ENCODE measurements at places on chromosomes 7 and 10.
A peak's percentile ranks its signal among the peaks of the same experiment; 100 is the strongest.

DNA sequence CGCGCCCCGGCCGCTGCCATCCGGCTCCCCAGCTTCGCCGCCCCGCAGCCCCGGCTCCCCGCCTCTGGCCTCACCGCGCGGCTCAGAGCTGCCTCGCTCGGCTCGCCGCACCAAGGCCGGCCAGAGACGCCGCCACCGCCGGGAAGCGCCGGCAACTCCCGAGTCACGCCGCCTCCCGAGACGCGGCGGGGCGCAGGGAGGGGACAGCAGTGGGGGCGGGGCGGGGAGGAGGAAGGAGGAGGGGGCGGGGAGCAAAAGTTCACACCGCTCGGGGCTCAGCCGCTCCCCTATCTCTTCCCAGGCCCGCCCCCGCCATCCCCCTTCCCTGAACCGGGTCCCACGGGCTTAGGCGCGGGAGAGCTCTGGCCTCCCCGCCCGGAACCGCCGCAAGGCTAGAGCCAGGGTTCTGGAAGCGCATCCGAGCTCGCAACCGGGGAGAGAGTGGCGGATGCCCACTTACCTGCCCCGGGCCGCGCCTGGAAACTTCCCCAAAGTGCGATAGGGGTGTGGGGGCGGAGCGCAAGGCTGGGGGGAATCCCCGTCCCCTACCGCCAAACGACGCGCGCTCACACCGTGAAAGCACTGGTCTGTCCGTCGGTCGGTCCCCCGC lies 1.0 kb downstream of the CHST15 start:
- no peak for DNase-seq

DNA sequence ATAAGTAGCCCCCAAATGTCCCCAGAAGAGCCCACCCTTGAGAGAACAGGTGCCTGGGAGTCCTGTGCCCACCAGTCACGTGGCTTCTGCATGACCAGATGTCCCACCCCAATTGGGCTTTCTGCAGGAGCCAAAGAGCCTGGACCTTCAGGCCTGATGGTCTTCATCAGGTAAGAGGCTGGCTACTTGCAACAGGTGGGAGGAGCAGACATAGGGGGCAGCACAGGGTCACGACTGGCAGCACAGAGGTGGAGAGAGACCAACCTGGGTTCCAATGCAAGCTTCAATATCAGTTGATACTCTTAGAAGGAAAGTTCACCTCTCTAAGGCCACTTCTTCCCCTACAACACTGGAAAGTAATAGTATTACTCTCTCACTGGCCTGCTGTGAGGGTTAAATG lies 288.0 kb downstream of the ELMO1 start:
- no peak for DNase-seq

DNA sequence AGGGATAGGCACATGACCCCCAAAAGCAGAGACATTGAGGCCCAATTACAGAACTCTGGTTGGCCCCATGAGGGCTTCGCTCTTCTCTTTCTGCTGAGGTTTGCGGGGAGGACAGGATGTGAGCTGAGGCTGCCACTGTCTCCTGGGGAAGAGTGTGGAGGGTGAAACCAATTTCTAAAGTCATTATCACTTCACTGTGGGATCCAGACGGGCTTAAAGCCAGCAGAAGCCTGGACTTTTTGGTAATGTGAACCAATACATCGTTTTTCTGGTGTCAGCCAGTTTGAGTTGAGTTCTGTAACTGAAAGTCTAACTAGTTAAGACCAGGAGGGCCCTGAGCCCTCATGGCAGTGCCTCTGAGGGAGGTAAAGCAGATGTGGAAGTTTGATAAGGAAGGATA lies 163.0 kb downstream of the MYOF start:
- DNase-seq: no peak

GRCh38 chr10:131970946-131971345 lies 10.8 kb downstream of the BNIP3 start:
- no peak for DNase-seq

GRCh38 chr10:101258179-101258885 lies 29.1 kb upstream of the LBX1 start:
- DNase-seq: no peak

- DNase-seq: no peak
These were observed 119.0 kb downstream of the FZD1 start for GRCh38 chr7:91383053-91383904.

DNA sequence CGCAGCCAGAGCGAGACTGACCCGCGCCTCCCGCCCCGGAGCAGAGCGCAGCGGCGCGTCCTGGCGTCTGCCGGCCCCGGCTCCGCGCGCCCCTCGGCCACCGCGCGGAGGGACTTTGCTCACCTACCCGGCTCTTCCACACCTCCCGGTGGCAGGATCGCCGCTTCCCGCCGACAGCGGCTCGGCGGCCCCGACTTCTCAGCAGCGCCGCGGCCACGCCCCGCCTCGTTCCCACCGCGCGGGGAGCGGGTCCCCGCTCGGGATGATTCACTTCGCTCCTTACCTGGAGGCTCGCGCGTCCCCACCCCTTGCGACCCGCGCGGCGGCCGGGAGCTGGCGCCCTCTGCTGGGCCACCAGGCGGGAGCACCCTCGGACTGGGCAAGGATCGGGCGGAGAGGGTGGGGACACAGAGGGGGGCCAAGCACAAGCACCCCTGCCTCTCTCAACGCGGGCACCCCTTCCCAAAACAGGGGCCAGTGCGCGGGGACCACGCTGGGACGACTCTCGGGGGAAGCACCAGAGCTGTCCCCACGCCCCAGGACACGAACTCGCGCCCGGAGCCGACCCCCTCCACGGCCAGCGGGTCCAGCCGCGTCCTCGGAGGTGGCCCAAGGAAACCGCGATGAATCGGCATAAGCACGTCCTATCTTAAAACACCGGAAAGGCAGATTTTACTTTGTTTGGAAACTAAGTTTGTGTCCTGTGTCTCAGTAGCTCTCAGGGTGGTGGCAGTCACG lies 101.0 kb upstream of the SVIL start:
- peak; percentile 4 for DNase-seq

DNA sequence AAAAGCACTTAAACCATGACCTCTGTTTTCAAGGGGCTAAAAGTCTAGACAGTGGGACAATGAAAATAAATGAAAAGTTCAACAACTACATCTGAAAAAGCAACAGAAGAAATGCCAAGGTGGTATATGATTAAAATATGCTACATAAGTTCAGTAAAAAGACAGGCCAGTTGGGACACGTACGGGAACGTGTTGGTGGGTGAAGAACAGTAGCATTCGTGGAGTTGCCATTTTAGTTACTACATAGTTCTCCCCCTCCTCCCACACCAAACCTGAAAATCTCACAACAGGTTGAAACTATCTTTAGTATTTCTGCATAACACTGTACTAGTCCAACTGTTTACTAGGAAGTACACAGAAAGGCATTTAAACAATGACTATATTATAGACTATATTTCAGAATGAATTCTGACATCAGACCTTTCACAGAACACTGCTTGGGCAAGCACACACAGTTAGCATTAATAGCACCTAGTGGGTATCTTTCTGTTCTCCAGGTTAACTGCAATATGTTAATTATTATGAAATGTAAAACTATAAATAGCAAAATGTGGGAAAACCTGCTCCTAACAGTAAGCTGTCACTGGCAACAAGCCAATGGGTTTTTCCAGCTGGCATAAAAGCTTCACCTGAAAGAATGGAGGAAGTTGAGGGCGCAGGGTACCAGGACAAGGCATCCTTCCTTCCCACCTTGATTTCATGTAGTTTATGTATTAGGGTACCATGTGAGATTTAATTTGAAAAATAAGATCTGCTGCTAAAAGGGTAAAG lies 135.0 kb downstream of the STRA8 start:
- DNase-seq: no peak

DNA sequence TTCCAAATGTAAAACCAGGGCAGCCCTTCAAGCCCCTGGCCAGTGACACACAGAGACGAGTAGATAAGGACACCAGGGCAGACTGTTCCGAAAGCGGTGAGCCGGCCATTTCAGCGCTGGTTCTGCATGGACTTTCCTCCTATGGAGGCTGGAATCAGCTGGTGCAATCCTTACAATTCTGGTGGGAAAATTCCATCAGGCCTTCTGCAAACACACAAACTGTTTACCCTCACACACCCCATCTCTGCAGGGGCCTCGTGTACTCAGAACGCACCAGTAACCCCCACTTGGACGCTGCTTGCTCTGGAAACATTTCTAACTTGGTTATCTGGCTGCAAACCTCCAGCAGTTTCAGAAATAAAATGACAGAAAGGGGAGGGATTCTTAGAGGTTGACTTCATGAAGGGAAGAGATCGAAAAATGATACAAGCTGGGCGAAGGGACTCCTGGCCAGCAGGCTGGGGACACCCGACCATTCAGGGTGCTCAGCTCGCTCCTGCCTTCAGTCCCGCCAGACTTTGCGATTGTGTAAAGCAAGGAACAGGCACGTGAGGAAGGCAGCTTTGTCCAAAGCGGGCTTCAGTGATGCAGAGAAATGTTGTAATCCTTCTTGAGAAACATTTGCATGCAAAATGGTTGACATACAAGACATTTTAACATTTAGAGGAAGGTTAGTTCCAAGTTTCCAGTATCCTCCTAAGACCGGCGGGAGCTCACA lies 19.7 kb upstream of the SHH start:
- DNase-seq: no peak

- DNase-seq: no peak
These were observed 99.3 kb upstream of the CTBP2 start for GRCh38 chr10:125259651-125260050.

- no peak for DNase-seq
These were observed 16.3 kb downstream of the ABI1 start for GRCh38 chr10:26844396-26844975.

GRCh38 chr10:74921744-74922143 lies 95.3 kb downstream of the KAT6B start:
- no peak for DNase-seq

- DNase-seq: no peak
These were observed 2.4 kb upstream of the ABRAXAS2 start for GRCh38 chr10:124799211-124799610.

- DNase-seq: no peak
These were observed 34.5 kb downstream of the FAM25A start for GRCh38 chr10:87054373-87055295.

DNA sequence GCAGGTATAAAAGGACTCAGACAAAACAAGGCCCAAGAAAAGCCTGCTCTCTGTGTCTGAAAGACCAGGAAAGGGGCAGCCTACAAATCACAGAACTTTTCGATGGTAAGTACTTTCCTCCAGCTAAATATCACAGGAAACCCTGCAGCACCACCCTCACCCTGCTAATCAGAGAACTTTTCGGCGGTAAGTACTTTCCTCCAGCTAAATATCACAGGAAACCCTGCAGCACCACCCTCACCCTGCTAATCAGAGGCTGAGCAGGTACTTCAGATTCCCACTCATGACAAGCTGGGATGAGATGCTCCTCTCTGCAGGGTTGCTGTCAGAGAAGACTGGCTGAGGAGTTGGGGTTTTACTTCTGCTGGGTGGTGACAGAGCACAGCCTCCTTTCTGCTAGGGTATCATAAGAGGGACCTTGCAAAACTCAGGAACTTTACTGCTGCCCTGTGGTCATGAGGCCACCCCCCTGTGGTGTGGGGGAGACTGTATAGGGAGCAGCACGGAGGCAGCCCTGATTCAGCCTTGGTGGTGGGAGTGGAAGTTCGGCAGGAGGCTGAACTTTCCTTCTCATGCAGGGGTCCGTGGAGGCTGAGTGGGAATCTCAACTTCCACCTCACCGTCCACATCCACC lies 7.2 kb downstream of the WDR37 start:
- no peak for DNase-seq

- no peak for DNase-seq
These were observed 9.0 kb downstream of the SORCS3 start for GRCh38 chr10:104650072-104650471.

DNA sequence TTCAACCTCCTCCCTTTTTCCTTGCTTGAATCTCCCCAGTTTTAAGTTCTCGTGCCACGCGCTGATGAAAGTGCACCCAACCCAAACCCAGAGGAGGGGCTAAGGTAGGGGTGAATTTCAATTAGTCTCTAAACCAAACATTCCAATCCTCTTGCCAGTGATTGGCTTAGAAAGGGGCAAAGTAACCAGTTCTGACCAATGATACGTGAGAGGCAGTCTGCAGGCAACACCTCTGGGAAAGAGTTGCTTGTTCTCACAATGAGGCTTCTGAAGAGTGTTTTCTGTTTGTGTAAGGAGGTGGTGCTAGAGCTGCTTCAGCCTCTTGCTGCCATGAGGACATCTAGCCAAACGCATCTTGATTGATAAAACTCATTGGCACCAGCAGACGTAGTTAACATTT lies 21.8 kb downstream of the SLC35G1 start:
- DNase-seq: no peak

Measured in DMS79 (cell line).